ENCODE measurements at places on chromosomes 13 and 19.

GRCh38 chr13:108950333-108951010 lies 321.1 kb downstream of the MYO16 start:
- no peak for DNase-seq

- DNase-seq: no peak
These were observed 330.8 kb downstream of the TBC1D4 start for GRCh38 chr13:75151081-75151643.

- DNase-seq: no peak
These were observed 221.4 kb upstream of the SLC10A2 start for GRCh38 chr13:103287659-103288058.

DNA sequence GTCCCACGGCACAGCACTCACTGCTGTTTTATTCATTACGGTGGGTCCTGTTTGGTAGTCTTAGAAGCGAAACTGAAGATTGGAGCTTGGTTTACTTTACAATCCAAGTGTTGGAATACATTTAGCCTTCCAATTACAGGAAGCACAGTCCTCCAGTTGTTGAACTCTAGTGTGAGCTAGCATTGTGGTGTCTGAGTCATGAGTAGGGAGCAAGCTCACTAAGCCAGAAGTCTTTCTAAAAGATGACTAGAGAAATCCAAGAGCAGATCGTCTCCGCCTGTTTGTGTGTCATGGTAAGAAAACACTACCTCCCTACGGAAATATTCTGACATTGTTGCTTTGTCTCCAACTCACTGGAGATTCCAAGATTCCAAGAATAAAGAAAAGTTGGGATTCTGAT lies 10.1 kb upstream of the SHISA2 start:
- DNase-seq: no peak

DNA sequence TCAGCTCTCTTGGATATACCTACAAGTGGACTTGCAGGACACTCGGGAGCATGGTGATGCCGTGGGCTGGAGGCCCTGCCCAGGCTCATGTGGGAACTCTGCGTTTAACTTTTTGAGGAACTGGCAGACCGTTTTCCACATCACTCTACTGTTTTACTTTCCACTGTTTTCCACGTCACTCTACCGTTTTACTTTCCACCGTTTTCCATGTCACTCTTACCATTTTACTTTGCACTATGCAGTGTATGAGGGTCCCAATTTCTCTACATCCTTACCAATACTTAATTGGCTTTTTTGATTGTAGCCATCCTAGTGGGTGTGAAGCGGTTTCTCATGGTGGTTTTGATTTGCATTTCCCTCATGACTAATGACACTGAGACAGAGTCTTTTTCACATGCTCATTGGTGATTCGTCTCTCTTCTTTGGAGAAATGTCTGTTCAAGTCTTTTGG lies 40.5 kb downstream of the GATAD2A start:
- no peak for DNase-seq

DNA sequence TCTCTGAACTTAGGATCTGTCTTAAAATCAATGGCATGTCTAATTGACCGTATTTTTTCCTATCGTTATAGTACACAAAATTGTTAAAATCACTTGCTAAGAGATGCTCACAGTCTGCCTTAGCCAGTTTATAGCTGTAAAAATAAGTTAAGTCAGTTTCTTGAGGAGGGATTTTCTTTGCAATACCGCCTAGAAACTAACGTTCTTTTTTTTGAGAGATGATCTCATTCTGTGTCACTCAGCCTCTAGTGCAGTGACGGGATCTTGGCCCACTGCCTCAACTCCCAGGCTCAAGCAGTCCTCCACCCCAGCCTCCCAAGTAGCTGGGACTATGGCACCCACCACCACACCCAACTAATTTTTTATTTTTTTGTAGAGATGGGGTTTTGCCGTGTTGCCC lies 4.4 kb downstream of the CKAP2 start:
- DNase-seq: no peak

GRCh38 chr13:79267560-79267959 lies 138.5 kb downstream of the RBM26 start:
- no peak for DNase-seq

GRCh38 chr19:13015361-13016223 lies 20.3 kb downstream of the NFIX start:
- DNase-seq: no peak

DNA sequence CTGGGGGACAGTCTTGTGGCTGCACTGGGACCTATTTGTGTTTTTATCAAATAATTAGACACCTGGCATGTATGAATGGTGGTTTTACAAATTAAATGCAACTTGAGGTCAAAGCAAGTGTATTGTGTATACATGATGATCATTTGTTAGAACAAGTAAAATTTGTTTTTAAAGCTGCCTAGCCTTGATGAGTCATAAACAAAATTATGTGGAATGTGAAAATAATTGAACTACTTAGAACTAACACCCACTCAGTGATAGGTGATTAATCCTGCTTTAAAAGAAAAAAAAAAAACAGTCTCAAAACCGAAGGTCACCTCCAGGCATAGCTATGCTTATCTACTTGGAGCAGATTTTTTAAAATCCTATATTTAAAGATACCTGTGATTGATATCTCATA lies 770.3 kb upstream of the SLITRK5 start:
- no peak for DNase-seq

DNA sequence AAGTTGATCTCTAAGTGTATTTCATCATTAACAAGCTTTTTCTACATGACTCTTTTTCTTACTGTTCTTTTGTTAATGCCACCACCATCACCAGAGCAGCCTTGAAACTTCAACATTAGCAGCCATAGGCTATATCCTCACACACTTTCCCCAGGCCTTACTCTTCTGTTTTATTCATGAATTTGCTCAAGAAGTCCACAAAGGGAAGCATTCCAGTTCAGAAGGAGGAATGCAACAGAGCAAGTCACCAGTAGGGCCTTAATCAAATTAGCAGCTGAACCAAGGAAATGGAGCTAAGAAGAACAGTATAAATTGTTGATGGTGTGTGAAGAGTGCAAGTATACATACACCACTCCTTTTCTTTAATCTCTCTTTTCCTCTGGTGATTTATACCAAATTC lies 223.1 kb downstream of the NBEA start:
- DNase-seq: no peak

GRCh38 chr13:44726214-44726613 lies 150.1 kb upstream of the TSC22D1 start:
- no peak for DNase-seq

DNA sequence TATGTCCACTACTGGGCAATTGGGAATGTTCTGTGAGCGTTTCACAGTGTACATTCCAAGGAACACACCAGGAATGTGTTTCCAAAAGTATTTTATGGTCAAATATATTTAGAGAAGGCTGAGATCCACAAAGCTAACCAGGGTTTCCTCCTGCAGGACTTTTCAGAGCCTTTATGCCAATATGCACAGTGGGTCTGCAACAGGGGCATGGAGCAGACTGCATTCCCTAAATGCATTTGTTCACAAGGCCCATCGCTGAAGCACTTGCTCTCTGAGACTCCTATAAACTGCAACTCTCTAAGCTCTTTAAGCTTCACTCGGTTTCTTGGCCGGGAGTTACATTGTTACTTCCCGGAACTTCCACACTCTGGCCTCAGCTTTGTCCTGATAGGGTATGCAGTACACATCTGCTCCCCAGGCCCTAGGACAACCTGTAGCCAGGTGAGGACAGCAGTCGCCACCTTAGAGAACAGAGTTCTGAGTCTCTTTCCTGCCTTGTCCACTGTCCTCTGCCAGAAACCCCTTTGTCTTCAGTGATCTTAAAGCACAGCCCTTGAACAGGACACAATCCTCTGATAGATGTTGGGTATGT lies 33.5 kb downstream of the FBN3 start:
- DNase-seq: no peak

DNA sequence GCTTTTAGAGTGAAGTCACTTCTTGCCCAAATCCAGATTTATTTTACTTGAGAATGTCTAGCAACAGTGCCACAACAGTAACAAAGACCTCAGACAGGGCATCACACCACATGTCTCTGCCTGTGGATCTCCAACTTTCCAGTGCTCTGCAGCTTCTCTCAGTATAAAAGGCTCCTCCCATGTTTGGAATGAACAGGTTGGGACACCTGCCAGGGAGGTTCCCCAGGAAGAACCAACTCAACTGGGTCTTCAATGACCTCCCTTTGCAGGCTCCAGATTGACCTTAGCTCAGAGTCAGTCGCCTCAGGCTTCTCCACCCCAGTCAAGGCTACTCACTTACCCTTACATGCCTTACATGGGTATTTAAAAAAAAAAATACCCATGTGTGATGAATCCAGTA lies 3.4 kb downstream of the ZNF823 start:
- DNase-seq: no peak

GRCh38 chr13:62085337-62086229 lies 669.9 kb upstream of the PCDH20 start:
- DNase-seq: no peak

DNA sequence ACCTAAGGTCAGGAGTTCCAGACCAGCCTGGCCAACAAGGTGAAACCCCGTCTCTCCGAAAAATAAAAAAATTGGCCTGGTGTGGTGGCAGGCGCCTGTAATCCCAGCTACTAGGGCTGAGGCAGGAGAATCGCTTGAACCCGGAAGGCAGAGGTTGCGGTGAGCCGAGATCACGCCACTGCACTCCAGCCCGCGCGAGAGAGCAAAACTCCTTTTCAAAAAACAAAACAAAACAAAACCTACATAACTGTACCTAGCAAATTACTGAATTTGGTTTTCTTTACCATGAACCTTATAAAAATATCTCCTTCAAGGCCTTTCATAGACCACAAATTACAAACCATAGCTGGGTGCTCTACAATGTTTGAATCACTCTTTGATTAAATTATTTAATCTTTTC lies 760 bp downstream of the ZNF91 start:
- no peak for DNase-seq

GRCh38 chr19:18478545-18479311 lies 40.8 kb upstream of the ISYNA1 start:
- no peak for DNase-seq

DNA sequence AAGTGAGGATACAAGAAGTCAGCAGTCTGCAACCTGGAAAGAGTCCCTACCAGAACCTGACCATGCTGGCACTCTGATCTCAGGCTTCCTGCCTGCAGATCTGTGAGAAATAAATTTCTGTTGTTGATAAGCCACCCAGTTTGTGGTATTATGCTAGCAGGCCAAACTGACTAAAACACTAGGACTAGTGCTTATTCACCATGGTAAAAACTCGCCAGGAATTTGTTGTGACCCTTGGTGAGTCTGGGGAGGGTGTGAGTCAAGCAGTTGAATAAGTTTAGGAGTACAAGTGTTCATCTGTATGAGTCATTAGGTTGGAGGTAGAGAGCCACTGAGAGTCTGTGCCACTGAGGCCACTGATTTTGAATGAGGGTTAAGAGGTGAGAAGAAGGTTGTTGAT lies 3.6 kb downstream of the ZIK1 start:
- no peak for DNase-seq

DNA sequence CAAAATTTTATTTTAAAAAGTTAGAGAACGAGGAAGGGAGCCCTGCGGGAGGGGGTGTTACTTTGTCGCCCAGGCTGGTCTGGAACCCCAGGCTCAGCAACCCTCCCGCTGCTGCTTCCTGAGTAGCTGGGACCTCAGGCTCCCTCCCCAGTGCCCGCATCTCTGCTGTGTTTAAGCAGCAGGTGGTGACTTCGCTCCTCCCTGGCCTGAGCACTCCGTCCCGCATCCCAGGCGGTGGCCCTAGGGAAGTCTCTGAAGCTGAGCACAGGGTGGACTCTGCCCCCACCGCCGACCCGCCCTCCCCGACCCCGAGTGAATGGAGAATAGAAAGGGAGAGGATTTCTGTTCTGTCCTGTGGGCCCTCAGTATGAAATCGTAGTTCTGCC lies 30.5 kb downstream of the ZNF701 start:
- DNase-seq: no peak

DNA sequence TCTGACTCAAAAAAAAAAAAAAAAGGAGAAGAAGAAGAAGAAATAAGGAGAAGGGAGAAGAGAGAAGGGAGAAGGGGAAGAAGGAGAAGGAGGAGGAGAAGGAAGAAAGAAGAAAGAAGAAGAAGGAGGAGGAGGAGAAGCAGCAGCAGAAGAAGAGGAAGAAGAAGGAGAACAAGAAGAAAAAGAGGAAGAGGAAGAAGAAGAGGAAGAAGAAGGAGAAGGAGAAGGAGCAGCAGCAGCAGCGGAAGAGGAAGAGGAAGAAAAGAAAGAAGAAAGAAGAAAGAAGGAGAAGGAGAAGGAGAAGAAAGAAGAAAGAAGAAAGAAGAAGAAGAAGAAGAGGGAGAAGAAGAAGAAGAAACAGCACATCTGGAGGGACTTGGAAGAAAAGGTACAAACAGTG lies 4.1 kb upstream of the CNN1 start:
- DNase-seq: no peak

DNA sequence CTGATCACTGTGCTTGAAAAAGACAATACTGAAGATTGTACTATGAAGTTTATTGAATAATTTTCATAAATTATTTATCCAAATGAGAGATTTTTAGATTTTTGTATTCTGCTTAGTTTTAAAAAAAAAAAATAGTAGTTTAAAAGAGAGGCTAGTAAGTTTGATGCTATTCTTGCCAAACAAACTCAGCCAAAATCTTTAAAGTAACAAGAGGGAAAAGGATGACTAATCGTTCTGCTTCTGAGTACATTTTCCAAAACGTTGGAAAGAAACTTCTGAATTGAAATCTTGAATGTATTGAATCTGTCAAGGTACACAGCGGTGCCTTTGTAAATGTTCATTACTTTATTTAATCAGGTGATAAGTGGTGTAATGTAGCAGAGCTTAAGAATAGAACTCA lies 34.4 kb downstream of the NUP58 start:
- DNase-seq: no peak

DNA sequence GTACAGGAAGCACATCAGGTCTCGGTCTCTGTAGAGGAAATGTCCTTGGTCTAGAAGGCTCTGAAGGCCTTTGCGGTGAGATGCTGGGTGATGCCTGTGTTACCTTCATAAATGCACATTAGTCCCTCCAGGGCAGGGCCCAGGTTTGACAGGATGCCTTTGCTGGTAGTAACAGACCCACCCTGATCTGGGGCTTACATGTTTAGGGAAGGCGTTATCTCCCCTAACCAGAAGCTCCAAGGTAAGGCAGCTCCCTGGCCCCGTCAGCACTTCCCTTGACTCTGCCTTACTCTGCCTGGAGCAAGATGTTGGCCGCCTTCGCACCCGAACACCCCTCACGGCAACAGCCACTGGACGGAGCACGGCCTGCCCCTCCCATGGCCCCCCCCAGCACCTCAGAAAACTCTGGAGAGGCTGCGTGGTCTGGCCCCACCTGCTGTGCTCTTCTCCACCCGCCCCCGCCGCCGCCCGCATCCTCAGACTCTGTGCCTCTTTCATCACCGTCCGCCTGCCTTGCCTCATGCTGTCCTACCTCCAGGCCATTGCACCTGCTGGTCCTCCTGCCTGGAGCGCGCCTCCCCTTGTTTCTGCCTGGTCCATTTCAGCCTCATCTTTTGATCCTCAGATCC lies 9.1 kb downstream of the AP2A1 start:
- DNase-seq: no peak

DNA sequence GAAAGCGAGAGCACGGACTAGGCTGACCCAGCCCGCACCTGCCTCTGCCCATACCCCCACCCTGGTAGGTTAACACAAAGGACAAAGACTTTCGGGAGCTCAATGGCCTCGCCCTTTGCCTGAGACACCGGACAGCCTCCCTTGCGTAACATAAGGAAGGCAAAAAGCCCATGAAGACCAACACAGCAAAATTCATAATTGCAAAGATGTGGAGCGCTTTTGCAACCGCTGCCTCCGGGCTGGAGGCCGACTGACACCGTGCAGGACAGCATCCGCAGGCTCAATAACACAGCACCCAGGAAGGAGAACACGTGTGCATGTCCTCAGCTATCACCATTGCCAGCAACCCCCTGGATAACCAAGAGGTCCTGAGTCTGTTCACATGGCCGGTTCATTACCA lies 15.4 kb downstream of the LILRA1 start:
- DNase-seq: no peak
